Erythroblast (primary cell): ENCODE measurements at places on chromosomes 4 and X.

DNA sequence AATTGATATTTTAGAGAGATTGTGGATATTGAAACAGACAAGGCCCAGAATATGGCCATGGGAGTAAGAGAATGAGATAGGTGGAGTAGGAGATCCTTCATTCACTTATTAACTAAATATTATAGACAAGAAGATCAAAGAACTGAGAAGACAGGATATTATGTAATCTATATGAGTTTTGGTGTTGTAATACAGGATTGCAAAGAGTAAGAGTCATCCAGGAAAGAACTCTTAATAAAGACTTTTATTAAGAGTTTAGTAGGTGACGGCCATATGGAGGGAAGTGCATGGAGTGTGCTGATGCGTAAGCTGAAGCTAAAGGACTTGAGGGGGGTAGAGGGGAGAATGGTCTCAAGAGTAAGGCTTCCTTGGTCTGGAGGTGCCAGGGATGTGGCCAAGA, 153.7 kb downstream of the VEGFC start:
- no peak for DNase-seq

GRCh38 chr4:116357758-116358157, 727.6 kb downstream of the TRAM1L1 start:
- DNase-seq: peak; percentile 38

DNA sequence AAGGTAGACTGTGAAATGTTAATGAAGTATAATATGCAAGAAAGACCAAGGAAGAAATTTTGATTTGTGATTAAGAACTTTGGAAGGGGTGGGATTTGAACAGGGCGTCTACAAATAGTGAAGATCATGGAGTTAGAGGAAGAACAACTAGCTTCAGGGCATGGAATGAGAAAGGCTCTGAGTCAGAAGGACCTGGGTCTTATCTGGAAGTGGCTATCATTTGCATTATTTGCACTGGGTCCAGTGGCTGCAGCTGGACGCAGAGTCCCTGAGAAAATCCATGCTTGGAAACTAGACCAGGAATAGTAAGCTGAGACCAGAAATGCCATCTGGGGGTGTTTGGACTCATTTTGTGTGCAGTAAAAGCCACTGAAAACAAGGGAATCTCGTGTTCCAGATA, 4.3 kb upstream of the LIMCH1 start:
- DNase-seq: no peak

DNA sequence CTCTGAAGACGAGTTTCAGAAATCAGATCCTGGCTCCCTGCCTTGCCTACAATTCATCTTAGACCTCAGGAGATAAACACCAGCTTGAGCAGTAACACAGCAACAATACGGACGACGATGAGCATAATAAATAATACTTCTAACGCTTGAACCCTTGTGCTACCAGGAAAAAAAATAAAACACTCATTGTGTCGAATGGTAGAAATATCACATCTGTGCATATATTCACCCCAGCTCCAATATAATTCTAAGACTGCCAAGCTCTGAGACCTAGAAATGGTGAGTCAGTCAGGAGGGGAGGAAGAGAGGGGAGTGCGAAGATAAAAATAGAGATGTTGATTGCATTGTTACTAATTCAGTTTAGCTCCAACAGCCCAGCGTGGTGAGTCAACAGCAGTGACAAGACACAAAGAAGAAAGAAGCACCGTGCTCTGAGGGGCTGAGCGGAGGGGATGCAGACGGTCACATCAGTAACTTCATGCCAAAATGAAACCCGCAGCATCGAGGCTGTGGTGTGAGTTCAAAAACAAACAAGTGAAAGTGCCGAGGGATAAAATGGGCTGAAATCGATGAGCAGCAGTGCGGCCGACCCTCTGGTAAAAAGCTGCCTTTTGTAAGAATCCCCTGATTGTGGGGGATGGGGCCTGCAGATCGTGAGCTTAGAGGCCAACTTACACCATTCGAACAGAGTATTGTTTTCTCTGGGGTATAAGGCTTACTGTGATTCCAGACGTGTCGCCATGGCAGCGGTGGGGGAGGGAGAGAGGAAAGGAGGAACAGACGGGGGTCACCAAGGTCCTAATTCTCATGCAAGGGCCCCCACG, 150.4 kb downstream of the MGST2 start:
- no peak for DNase-seq

GRCh38 chr4:89531932-89532640, 224.5 kb upstream of the GPRIN3 start:
- no peak for DNase-seq

GRCh38 chrX:49892542-49892941, 13.3 kb downstream of the USP27X start:
- DNase-seq: no peak

- DNase-seq: no peak
Measured at GRCh38 chr4:72886602-72887001, 182.9 kb downstream of the COX18 start.

DNA sequence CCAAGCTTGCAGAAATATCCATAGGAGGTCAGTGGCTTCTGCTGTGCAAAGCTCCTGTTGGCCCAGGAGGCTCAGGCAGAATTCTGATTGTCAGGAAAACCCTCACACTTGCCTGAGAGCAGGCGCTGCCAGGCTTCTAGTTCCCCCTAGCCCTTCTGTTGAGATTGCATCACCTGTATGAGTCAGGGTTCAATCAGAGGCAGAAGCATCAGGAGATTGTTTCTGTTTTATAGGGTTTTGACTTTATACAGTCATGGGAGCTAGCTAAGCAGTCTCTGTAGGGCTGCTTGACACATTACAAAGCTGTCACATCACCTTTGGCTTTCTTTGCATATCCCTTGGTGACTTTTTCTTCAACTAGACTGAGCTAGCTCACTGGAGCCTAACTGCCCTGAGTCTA, 27.8 kb downstream of the DIPK2B start:
- DNase-seq: no peak

GRCh38 chrX:119481323-119481801, 13.1 kb downstream of the SLC25A5 start:
- DNase-seq: peak; percentile 80

DNA sequence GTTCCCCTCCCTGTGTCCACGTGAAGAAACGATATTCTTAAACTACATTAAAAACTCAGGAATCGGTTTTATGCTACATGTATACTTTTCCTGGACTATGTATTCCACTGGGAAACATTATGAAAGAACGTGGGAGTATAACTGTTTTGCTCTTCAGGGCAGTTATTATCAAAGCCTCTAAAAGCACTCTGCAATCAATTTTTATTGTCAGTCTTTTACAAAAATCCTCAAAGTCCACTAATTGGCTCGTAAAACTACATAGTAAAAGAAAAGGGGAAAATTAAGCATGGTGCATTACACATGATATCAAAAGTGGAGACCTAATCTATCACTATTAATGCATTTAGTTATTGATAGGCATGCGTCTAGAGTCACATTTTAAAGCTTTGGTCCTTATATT, 11.4 kb upstream of the CFAP299 start:
- DNase-seq: no peak

DNA sequence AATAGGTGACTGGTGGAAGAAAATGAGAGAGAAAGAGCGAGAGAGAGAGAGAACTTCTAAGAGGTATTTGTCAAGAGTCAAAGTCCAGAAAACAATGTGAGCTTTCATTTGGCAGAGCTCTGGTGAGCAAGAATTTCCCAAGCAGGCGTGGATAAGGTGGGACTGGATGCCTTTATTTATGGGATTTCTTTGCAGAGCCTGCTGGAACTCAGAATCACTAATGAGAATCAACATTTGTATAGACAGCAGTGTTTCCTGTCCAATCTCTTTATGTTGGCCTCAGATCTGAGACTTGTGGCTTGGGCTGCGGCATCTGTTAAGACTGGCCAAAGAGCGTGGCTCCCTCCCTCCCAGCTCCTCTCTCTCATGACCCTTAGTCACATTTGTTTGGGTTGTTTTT, 67.9 kb upstream of the TBL1X start:
- DNase-seq: no peak

DNA sequence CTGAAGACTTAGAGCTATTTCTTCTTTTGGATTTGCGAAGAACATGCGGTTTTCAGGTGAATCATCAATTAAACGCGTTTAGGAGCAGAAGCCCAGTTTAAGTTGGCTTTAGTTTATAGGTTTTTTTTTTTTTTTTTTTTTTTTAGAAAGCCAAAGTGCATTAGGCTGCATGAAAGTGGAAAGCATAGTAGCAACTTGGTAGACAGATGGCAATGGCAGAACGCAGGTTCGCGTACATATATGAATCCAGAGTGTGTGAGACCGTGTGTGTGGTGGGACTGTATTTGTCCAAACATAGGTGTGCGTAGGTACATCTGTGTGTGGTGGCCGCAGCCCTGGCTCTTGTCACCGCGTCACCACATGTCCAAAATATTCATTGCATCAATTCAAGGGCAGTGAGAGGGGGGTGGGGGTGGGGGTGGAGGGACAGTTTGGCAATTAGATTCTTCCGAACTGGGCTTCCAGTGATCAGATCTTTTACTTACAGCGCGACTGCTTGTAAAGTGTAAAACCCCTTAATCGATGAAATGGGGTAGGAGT, 901 bp downstream of the JADE1 start:
- DNase-seq: peak; percentile 79

- DNase-seq: no peak
Measured at GRCh38 chrX:86039625-86040568, 7.5 kb downstream of the CHM start.

- peak; percentile 52 for DNase-seq
Measured at GRCh38 chr4:8410641-8411271, 29.8 kb downstream of the ACOX3 start.

GRCh38 chrX:40922307-40922706, 162.9 kb upstream of the USP9X start:
- peak; percentile 24 for DNase-seq

DNA sequence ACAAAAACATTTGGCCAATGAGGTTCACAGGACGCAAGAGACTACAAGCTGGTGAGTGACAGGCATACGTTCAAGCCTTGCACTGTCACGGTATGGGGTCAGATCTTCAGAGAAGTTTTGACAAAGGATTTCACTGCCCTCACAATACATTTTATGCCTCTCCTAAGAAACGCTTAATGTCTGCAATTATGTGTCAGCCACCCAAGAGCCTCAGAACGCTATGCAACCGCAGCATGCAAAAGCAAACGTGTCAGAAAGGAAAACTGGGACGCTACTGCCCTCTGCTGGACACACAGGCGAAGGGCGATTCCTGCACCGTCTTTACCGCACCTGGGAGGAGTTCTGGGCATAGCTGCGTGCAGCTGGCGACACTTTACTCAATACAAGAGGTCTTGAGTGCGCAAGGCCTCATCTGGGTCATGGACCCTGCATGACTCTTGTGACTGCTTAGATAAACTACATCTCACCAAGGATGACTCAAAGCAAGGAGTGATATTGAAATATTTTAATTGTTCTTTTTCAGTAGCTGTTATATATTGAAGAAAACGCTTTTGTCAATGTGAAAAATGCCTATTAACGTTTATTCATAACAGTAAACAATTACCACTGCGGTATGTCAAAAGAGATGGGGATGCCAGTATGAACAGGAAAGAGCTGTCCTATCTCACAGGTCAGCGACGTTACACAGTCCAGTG, 147.6 kb upstream of the FRG1 start:
- DNase-seq: peak; percentile 74

GRCh38 chrX:57156397-57157049, 19.3 kb upstream of the SPIN2A start:
- no peak for DNase-seq

GRCh38 chrX:53686151-53686885, at the start of gene HUWE1:
HUWE1 (minus strand) TSS chrX:53686719; CDS start chrX:53654107, 32,612 bp downstream.
- DNase-seq: peak; percentile 82

GRCh38 chr4:41437111-41437536, 100.8 kb upstream of the LIMCH1 start:
- no peak for DNase-seq

GRCh38 chr4:73341454-73341853, 62.6 kb upstream of the ALB start:
- DNase-seq: peak; percentile 22

DNA sequence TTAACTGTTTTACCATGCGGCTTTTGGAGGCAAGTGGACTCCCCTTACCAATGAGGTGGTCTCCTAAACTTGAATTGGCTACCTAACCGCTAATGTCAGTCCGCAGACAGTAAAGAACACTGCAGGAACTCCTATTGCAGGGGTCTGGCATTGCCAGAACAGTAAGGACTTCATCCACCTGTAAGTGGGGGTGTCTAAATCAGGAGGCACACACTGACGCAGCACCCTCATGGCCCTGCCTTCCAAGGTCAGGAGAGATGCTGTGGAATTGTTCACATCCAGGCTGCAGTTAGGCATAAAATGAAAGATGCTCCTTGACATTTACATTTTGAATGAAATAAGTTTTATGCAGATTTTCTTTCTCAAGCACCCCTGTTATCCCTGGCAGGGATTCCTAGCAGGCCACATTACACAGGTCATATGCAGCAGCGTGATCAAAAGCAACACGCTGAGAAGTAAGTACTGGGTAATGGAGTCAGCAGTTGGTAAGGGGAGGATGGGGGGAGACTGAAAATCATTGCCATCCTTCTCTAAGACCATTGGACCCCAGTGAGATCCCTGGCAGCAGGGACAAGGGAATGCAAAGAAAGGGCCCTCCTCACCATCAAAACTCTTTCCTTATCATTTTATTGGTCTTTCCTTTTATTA, 3.8 kb downstream of the PPARGC1A start:
- DNase-seq: no peak

GRCh38 chr4:187470061-187470460, 525.5 kb upstream of the ZFP42 start:
- no peak for DNase-seq

DNA sequence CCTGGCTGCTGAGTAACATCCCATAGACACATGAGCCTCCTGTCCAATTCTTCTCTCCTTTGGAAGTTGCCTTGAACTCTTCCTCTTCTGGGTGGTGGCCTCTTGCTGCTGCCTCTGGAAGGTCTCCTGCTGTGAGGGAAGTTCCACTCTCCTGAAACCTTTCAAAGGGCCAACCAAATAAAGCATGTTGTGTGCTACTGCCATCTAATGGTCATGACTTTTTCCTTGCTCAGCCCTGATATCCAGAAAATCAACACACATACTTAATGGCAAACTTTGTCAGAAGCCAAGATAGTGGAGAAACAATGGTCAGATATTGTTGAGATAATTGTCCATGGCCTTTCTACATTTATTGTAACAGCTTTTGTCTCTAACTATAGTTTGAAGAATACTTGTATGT, 19.1 kb upstream of the ZXDA start:
- DNase-seq: peak; percentile 0

DNA sequence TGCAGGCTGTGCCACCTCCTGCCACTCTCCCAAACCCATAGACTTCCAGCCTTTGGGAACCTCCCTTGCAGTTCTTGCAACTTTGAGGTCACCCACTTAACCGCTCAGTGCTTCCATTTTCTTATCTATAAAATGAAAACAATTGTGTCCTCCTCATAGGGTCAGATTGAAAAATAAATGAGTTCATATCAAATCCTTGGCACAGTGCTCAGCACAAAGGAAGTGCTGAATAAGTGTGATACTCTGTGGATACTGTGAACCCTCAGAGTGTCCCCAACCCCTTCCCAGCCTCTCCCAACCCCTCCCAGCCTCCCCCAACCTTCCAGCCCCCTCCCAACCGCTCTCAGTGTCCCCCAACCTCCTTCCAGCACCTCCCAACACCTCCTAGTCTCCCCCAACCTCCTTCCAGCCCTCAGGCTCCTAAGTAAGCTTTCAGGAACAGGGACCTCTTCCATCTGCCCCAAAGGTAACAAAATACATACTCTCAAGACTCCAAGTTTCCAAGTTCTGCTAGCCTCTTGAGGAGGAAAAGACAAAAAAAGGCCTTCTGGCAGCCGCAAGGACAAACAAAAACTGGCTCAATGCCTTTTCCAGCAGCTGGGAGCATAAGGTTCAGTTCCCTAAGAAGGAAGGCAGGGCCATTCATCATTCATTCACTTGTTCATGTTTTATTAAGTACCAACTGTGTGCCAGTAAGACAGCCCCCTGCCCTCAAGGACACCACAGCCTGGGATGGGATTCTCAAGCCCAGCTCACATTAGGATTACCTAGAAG, 46.1 kb upstream of the LGI2 start:
- no peak for DNase-seq

GRCh38 chr4:80215449-80216052, 18.2 kb downstream of the PRDM8 start:
- peak; percentile 15 for DNase-seq
